ENCODE measurements at places on chromosomes 5 and 9.

DNA sequence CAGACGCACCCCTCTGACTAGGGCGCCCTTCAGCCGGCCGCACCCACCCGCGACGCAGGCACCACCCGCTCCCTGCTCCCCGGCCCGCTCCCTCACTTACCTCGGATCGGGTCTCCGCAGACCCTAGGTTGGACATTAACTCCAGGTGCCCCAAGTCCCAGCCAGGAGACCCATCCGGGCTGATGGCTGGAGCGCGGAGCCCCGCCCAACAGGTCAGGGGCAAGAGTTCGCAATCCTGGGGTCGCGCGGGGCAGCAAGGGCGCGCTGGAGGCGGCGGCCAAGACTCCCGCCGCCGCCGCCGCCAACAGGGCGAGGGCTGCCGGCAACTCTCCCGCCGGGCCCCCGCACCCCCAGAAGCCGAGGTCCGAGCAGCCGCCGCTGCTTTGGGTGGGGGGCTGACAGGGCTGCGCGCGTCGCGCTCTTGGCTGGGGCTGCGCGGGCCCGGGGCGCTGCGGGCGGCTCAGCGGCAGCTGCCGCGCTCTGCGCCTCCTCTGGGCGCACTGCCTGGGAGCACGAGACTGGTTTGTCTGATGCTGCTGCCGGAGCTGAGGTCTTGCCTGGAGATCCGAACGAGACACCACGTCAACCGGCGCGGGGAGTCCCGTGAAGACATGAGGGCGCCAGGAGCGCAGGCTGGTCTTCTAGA is at the start of gene GDNF:
Gene GDNF, minus strand, starts transcription at position 635 of the 646 bp plus-strand sequence. CDS start 5,245 bp downstream, outside the sequence.
- DNase-seq, result no peak

GRCh38 chr9:137764981-137765380 is 112.6 kb upstream of the CACNA1B start:
- DNase-seq, result no peak

- DNase-seq, result no peak
Observed at GRCh38 chr5:32474209-32474854, 29.8 kb upstream of the ZFR start.

GRCh38 chr5:147092044-147092443 is 142.8 kb upstream of the STK32A start:
- DNase-seq, result no peak

DNA sequence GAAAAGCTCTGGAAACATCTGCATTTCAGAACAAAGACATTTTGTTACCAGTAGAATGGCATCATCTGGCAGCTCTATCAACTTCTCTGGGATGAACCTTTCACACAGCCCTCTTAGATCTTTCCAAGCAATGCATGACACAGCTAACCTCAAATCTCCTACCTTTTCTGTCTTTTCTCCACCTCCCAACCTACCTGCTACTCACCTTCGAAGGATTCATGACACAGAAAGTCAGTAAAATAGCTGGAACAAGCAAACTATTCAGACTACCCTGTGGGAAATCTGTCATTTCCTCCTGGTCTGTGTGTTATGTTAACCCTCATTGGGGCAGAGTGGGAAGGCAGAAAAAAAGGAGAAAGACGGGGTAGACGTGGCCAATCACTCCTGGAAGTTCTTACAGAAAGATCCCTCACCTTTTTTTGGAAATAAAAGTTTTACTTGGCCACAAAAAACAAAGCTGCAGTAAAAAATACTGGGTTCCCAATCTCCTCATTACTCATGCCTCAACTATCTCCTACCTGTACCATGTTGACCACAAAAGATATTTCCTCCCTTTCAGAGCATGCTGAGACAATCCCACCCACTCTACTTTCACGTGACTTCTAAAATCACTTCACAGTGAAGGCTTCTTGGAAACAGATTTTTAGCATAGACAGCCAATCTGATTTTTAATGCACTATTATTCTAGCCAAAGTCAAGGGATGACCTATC is 362.1 kb upstream of the RFX3 start:
- no peak for DNase-seq

DNA sequence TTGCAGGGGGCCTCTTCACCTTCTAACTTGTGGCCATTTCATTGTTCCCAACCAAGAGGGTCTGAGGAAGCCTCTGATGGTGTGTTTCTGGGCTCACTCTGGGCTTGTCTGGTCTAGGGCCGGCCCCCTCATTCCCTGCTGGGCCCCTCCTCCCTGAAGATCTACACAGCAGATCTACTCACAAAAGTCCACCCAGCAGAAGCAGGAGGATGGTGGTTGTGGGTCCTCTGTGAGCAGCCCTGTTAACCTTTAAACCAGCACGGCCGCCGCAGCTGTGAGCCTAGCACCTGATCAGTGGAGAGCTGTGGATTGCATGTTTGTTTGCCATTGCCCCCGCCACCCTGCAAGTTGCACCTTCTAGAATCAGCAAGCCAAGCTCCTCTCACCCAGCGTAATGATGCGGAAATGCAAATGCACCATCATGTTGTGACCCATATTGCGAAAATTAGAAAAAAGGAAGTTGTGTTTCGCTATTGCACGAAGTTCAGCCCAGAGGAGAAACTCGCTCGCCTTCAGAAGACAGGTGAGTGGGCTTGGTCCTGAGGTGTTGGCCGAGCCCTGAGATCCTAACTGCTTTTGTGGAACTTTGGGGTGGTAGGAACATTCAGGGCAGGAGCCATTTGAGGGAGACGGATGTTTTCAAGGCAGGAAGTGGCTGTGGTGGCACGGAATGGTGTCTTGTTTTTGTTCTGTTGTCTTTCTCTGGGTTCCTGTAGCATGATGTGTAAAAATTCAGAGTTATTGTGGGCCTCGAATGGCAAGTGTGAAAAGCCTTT is 16.7 kb downstream of the FGD3 start:
- DNase-seq, result peak; percentile 35

GRCh38 chr5:86666981-86667380 is 49.2 kb downstream of the COX7C start:
- no peak for DNase-seq

DNA sequence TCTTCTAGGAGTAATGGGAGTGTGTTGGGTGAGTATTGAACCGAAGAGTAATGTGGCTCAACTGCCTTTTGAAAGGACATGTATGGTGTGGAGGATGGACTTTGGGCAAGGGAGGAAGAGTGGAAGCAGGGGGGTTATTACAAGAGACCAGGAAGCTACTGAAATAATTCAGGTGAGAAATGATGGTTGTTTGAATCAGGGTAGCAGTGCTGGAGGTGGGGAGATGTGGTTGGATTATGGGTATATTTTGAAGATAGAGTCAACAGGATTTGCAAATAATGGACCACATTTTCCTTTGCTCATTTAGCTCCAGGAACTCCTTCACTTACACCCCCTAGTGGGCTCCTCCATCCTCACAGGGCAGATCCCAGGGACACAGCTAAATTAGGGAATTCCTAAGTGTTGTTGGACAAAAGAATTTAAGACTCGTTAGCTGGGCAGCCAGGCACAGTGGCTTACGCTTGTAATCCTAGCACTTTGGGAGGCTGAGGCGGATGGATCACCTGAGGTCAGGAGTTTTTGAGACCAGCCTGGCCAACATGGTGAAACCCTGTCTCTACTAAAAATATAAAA is 1.2 kb upstream of the SLC4A9 start:
- no peak for DNase-seq

DNA sequence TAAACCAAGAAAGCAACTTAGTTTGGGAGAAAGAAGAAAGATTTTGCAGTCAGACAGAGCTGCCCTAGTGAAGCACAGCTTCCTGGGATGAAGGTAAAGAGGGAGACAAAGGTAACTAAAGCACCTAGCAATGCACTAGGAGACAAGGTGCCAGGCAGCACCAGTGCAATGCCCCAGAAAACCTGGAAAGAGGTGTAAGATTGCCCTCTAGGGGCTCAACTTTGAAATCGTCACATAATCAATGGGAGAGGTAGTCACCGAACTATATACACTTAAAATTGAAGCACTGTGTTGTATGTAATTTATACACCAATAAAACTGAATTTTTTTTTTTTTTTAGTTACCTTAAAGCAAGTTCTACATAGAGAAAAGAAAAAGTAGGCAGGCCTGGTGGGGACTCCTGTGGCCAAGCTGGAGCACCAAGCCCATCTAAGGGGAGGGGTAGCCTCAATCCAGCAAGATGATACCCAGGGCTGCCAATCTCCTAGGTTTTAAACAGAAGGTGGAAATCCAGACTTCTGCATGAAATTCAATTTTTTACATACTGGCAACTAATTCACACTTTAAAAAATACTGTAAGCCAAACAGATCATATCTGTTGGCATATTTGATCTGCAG is 48.2 kb downstream of the CDK5RAP2 start:
- no peak for DNase-seq

DNA sequence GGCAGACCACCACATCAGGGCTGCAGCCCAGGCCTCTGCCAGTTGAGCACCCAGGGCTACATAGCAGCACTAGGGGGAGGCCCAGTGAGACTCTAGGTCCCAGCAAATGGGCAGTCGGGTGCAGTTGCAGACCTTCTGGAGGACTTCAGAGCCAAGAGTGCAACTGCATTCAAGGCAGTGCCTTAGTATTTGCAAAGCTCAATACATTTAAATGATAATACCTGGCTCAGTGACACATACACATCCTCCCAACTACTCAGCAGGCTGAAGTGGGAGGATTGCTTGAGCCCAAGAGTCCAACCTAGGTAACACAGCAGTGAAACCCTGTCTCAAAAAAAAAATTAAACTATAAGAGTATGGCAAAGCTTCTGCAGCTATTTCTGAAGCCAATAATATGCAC is 38.6 kb upstream of the TMOD1 start:
- DNase-seq, result no peak

GRCh38 chr5:102782217-102782872 is 27.2 kb downstream of the PAM start:
- no peak for DNase-seq

- no peak for DNase-seq
Observed at GRCh38 chr9:115050002-115050490, 67.9 kb downstream of the TNC start.

- DNase-seq, result no peak
Observed at GRCh38 chr9:129664746-129665388, 580 bp upstream of the PRRX2 start.

DNA sequence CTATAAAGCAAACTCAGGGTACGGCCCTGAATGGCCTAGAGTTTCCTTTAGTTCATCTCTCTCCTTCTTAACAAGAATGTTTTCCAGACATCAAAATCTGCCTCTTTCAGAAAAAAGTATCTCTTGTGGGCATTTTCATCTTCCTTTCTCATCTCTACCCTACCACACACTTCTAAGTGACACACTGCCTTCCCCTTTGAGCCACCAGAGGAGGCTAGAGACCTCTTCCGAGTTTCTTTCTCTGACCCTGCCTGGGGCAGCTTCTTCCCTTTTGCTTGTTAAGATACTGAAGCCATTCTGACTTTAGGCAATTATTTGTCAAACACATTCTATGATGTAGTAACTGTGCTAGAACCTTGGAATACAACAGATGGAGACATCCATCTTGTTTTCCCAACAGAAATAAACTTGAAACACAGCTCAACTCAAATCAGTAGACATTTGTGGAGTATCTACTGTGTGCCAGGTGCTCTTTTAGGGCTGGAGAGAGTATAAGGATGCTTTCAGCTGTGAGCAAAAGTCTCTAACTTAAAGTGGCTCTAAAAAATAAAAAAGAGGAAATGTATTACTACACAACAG is 8.6 kb upstream of the SV2C start:
- DNase-seq, result no peak

DNA sequence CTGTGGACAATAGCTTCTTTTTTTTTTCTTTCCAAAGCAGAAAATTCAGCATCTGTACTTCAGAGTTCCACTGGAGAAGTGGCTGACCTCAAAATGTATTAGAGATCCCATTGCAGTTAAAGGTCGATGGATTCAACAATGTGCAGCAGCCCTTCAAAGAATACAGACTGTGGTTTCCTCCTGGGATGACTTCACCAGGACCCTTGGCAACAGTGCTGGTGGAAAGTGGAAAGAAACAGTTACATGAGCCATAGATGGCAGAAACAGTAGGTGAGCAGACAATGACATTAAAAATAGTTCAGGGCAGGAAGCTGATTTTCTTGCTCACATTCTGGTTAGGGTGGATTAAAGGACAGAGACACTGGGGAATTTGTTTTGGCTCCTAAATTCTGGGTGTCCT is 62.4 kb downstream of the SLC28A3 start:
- no peak for DNase-seq

DNA sequence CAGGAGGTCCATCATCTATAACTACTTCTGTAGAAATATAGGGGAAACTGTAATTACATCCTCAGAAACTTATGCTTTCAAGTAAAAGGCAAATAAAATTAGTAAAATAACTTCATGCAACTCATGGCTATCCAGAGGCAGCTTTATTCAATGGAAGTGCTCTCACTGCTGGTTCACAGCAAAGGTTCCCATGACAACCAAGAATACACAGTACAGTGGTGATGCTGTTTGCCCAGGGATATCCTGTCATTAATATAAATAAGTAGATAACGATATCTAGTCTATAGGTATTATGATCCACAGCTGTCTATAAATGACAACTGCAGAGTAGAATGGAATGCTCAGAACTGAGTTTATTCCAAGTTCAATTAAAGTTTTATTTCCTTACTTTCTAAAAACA is 390.3 kb downstream of the PDE4D start:
- no peak for DNase-seq

GRCh38 chr9:134139081-134139480 is 3.2 kb downstream of the WDR5 start:
- no peak for DNase-seq

- DNase-seq, result no peak
Observed at GRCh38 chr5:54579591-54580295, 62.2 kb downstream of the SNX18 start.

All from stimulated activated CD4-positive, alpha-beta T cell treated with anti-CD3 and anti-CD28 coated beads, TNF-alpha, amount 100 ng/mL, for 1 hour (primary cell).